AG10803 (cell line): ENCODE measurements at places on chromosomes 6 and 20.

- no peak for DNase-seq
Observed at GRCh38 chr6:166006900-166007301, 160.8 kb downstream of the TBXT start.

DNA sequence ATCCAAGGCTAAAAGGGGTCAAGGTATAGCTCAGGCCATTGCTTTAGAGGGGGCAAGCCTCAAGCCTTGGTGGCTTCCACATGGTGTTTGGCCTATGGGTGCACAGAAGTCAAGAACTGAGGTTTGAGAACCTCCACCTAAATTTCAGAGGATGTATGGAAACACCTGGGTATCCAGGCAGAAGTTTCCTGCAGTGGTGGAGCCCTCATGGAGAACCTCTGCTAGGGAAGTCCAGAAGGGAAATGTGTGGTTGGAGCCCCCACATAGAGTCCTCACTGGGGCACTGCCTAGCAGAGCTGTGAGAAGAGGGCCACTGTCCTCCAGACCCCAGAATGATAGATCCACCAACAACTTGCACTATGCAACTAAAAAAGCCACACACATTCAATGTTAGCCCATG, 678.7 kb upstream of the ADGRB3 start:
- no peak for DNase-seq

GRCh38 chr20:49935746-49936152, 448 bp upstream of the RNF114 start:
- no peak for DNase-seq

GRCh38 chr6:71190809-71191208, 97.8 kb upstream of the OGFRL1 start:
- DNase-seq = peak; percentile 44

DNA sequence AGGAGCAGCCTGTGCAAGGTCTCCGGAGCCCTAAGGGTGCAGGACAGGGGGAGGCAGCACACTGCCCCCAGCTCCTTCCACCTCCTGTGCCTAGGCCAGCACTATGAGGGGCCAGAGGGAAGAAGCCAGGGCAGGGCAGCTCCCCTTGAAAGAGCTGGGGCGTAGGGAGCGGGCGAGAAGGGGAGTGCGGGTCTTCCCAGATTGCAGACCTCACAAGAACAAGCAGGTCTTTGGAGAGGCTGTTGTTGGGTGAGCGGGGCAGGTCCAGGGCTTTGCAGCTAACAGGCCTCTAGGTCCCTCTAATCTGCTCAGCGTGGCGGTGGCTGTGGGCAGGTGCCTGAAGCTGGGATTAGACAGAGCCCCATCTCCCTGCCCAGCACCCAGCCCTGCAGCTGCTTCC, 22.4 kb upstream of the CST1 start:
- DNase-seq = no peak

- DNase-seq = peak; percentile 99
Observed at GRCh38 chr6:71478834-71479541, 190.4 kb downstream of the OGFRL1 start.

DNA sequence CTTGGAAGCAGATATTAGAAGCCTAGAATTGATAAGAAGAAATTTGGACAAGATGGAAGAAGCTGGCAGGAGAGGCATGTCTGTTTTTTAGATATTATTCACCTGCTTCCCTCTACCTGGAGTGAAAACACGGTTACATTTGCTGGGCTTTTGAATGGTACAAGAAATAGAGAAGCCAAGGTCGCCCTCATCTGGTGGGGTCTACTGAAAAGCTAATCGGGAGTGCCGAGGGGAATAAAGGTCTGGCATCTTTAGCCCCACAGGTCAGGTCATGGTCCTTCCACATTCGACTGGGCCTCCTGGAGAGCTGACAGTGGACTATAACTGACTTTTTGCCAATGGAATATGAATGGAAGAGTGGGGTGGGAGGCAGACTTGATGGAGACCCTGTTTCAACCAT, 4.6 kb upstream of the C2 start:
- no peak for DNase-seq

GRCh38 chr20:45725134-45725533, 3.0 kb downstream of the SPINT4 start:
- no peak for DNase-seq

GRCh38 chr20:38227420-38228360, 32.8 kb downstream of the KIAA1755 start:
- no peak for DNase-seq

- DNase-seq = peak; percentile 31
Observed at GRCh38 chr6:5036269-5036668, 32.4 kb upstream of the RPP40 start.

- peak; percentile 67 for DNase-seq
Observed at GRCh38 chr6:15879371-15880261, 216.8 kb upstream of the DTNBP1 start.

GRCh38 chr6:29011276-29011734, 6.2 kb upstream of the ZNF311 start:
- DNase-seq = peak; percentile 47

DNA sequence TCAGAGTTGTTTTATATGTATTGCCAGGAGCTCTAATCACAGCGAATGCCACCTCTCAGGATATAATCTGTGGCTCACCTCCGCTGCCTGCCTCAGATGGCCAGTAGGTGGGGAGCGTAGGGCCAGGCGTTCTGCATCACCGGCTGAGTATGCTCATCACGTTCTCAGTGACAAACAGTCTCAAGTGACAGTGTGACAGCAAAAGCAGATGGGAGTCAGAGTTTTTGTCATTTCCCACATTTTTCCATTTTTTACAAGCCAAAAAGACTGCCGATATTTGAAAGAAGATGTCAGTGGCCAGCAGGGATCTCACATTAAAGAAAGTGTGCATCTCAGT, 208.7 kb downstream of the ALDH8A1 start:
- no peak for DNase-seq

GRCh38 chr6:27183060-27183832, 64.3 kb upstream of the PRSS16 start:
- no peak for DNase-seq

DNA sequence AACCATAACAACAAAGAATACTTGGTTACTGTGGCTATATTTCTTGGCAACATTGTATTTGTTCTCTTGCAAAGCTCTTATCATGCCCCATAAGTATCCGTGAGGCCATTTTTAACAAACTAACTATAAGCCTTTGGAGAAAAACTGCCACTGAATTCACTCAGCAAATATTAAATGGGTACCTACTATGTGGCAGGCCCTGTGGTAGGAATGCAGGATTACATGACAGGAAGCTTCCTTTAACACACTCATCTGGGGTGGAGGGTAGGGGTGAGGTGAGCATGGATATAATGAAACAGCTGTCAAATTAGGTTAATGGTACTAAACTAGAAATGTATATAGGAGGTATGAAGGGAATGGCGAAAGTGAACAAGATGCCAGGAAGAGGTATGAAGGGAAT, 504.8 kb downstream of the MEI4 start:
- no peak for DNase-seq

- DNase-seq = peak; percentile 69
Observed at GRCh38 chr20:44733341-44734069, 12.2 kb upstream of the KCNK15 start.

DNA sequence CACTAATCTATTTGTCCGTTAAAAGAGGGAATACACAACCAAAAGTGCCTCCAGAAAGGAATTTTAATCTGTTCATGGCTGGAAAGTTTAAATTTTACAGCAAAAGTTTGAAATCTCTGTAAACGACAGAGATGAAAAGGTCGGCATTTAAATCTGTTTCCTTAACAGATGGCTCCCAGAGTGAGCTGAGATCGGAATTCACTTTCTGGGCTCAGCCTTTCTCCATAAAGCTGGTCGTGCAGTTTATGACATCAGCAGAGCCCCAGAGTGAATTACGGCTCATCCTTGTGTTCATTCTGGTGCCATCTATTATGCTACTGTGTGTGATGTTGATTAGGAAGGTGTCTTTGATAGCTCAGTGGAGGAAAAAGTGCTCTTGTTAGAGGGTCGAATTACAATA, 117.6 kb upstream of the ZFP64 start:
- DNase-seq = no peak

DNA sequence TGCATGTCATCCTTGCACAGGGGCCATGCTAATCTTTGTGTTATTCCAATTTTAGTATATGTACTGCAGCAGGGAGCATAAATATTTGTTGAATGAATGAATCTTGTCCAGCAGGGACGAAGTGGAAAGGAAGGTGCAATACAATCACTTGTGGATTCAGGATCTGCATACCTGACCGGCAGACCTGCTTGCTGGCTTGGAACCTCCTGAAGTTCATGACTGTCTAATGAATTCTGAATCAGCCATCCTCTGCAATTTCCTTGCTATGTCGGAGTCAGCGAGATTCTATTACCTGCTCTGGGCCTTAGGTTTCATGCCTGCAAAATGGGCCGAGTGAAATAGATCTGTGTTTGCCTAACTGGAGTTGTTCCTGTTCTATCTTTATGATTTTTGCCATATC, 17.4 kb upstream of the NCOA3 start:
- DNase-seq = no peak

DNA sequence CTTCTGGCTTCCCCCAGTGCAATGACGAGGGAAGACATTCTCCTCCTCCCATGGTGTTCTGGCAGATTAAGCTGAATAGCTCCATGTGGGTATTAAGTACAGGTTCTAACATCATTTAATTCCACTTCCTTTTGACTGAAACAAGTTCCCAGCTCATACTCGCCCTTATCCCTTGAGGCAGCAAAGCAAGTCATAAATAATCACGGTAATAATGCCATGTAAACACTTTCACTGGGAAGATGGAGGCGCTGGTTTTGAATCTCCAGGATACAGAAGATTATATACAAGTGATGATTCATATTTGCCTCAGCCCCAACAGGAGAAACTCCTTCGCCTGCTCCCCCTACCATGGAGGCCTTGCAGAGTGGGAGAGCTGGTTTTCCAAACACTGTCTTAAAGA, 141.3 kb downstream of the PXDC1 start:
- peak; percentile 9 for DNase-seq

- DNase-seq = no peak
Observed at GRCh38 chr6:35258858-35259193, 709 bp upstream of the ZNF76 start.
